ENCODE measurements at places on chromosomes 4 and X.

GRCh38 chrX:111519215-111519614 is 7.8 kb downstream of the SERTM2 start:
- no peak for DNase-seq

DNA sequence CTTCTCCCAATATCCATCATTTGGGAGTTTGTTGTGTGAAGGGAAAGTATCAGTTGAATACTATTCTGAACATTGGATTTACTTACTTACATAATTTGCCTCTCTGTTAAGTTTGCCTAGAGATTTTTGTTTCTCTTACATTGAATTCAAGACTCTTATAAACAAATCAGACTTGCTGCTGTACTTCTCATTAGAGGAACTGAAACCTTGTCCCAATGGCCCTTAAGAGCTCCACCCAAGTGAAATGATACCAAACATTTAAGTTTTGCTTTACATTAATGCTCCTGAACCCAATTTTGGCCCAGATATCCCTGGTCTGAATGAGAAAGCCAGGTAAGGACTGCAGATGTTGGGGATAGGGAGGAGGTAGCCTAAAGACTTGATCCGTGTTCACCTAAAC is 32.0 kb downstream of the HAND2 start:
- DNase-seq: no peak

GRCh38 chrX:118521435-118521834 is 25.8 kb downstream of the DOCK11 start:
- DNase-seq: no peak

- no peak for DNase-seq
Observed at GRCh38 chrX:38937926-38938325, 136.7 kb downstream of the MID1IP1 start.

GRCh38 chr4:42151568-42152506 is 618 bp downstream of the BEND4 start:
- no peak for DNase-seq

DNA sequence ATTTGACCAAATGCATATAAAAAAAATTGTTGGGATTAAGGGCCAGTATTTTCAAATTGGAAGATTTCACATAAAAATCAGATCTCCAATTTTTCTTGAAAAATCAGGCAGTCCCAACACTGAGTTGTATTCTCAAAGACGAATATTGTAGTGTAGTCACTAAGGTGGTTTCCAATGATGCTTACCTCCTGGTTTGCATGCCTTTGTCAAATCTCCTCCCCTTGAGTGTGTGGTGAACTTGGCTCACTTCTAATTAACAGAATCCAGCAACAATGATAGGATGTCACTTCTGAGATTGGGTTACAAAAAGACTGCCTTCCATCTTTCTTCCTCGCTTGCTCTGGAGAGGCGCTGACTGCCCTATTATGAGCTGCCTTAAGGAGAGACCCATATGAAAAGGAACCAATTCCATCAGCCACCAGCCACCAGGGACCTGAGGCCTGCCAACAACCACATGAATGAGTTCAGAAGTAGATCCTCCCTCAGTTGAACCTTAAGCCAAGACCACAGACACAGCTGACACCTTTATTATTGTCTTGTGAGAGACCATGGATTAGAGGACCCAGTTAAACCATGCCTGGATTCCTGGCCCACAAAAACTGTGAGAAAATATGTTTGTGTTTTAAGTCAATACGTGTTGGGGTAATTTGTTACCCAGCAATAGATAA is 31.2 kb upstream of the TSPAN5 start:
- DNase-seq: no peak

- DNase-seq: no peak
Observed at GRCh38 chrX:11478026-11478425, 184.8 kb downstream of the AMELX start.

DNA sequence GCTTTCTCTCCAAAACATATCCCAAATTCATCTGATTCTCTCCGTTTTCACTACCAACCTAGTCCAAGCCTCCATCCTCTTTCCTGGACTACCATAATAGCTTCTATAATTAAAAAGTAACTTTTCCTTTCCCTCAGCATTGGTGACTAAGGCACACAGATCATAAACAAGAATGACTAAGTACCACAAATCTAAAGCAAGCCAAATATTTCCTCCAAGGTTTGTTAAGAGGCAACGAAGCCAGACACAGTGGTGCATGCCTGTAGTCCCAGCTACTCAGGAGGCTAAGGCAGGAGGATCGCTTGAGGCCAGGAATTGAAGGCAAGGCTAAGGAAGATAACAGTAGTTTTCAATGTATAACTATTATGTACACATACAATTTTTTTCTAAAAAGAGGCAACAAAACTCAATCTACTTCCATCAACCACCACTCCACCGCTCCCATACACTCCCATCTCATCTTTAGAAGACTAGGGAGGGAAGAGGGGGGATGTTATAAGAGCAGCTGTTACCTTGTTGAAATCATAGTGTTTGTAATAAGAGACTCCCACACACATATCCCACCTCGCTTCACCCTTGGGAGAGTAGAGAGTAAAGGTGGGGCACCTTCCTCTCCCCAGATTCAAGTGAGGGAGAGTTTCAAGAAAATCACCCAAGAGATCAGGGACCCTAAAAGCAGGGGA is 4.2 kb upstream of the JCHAIN start:
- DNase-seq: no peak

GRCh38 chrX:106894392-106894909 is 8.7 kb downstream of the RIPPLY1 start:
- peak; percentile 68 for DNase-seq

DNA sequence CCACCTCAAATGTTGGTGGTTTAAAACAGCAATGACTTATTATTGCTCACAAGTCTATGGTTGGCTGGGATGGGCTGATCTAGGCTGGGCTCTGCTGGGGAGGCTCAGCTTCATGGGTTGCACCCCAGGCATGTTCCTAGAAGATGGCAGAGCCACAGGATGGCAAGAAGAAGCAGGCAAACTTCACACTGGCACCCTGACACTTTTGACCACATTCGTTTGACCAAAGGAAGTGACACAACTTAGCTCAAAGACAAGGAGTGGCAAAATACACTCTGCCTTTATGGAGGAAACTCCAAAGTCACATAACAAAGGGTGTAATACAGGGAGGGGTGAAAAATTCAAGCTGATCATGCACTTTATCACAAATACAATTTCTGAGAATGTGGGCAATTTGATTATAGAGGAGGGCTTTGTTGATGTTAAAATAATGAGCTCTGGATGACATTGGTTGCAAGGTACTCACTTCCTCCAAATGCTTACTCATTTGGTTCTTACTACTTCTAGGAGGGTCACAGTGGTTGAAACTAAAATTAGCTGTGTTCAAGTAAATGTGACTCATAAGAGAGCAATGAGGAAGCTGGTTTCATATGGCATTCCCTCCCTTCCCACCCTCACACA is 249.2 kb upstream of the RPS6KA3 start:
- DNase-seq: no peak

DNA sequence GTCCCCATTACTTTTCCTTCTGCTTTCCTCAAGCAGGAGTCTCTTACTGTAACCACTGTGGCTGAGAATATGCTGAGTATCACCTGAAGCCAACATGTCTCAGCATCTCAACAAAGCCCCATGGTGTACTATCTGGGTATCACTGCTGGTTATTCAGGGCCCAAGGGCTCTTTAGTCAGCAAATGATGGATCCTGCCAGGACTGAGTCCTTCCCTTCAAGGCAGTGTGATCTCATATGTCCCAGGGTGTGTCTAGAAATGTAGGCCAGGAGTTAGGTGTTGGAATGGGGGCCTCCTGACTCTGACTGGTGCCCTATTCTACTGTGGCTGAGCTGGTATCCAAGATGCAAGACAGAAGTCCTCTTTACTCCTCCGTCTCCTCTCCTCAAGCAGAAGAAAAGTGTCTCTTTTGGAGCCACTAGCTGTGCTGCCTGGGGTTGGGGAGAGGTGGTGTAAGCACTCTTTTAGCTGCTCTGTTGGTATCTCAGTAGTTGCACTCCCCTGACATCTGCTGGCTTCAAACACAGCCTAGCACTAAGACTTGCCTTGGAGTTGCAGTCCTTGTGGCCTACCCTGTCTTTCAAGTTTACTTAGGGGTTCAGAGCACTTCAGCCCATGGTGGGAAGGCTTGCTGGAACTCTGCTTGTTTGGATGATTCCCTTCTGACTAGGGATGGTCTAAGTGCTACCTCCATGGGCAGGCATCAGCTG is 28.6 kb downstream of the OCIAD2 start:
- DNase-seq: no peak

All from ovary (tissue), 10 donors.